ENCODE measurements at places on chromosomes 11 and 22.

GRCh38 chr11:130024361-130024760, 21.7 kb upstream of the PRDM10 start:
- peak; percentile 35 for DNase-seq

GRCh38 chr11:117017456-117017855, 80.8 kb downstream of the SIK3 start:
- no peak for DNase-seq

GRCh38 chr22:44271732-44272400, 40.9 kb downstream of the SHISAL1 start:
- no peak for DNase-seq

DNA sequence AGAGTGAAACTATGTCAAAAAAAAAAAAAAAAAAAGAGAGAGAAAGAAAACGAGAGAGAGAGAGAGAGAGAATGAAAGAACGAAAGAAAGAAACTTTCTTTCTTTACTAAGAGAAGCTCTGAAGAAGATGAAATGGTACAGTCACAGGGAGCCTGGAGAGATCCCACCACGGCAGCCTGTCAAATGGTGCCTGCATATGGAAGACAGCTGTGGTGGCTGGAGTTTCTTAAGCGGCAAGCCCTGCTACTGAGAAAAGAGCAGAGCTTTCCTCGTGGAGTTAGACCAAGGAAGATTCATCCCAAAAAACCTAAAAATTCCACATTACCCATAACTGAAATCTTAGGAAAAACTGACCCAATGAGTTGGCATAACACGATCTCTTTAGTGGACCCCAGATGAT, 66.7 kb downstream of the MICAL3 start:
- DNase-seq = no peak
